Activated T-helper 9 cell treated with anti-CD3 and anti-CD28 coated beads, Interleukin-2, amount 50 U/mL, for 16 hours (primary cell): ENCODE measurements at places on chromosomes 5 and 9.

- DNase-seq, result no peak
These were observed 136.3 kb upstream of the SHB start for GRCh38 chr9:38205279-38205678.

GRCh38 chr5:143659599-143660238, 152.2 kb upstream of the HMHB1 start:
- no peak for DNase-seq

GRCh38 chr5:97193355-97193688, 10.3 kb upstream of the RIOK2 start:
- DNase-seq, result no peak

- DNase-seq, result no peak
These were observed 102.4 kb downstream of the VAV2 start for GRCh38 chr9:133889584-133890301.

DNA sequence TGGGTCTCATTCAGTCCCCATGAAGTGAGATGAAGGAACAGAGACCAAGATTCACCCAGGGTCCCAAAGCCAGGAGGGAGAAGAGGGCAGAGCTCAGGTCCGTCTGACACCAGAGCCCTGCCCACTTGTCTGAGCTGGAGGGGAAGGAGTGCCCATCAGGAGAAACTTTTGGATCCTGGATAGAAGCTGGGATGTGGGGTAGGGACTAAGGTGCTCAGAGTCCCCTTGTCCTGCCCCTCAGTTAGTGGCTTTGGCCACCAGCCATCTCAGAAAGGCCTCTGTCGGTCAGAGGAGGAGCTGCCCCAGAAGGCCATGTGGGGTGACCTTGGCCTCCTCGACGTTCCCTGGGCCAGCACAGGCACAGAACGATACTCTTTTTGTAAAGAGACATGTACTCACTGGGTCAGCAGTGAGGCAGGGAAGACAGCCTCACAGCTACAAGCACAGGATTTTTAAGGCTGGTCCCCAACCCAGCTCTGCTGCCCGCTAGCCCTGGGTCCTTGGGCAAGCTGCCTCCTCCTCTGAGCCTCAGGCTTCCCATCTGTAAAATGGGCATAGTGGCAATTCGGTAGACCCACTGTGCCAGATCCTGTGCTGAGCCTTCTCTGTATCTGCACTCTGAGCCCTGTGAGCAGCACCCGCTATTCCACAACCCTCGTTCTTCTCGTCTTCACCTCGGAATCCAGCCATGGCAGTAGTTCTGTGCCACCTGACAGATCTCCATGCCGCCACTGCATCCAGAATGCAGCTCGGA, 49.4 kb downstream of the C9orf50 start:
- DNase-seq, result no peak

- no peak for DNase-seq
These were observed 724 bp downstream of the NR2F1-AS1 start for GRCh38 chr5:93580063-93580926.

DNA sequence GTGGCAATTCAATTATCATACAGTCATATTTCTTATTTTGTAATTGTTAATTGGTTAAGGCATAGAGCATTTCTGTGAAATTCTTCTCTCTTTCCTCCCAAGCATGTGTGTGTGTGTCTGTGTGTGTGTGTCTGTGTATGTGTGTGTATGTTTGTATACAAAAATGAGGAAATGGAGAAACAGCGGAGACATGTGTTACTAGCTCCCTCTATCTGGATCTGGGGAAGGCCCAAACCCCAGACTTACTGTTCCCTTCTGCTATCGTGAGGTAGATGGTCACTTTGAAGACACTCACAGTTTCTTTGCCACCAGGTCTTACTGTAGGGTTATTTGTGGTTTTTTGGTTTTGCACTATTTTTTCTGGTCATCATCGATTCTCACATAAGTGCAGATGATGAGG, 11.4 kb upstream of the C5orf63 start:
- DNase-seq, result no peak

DNA sequence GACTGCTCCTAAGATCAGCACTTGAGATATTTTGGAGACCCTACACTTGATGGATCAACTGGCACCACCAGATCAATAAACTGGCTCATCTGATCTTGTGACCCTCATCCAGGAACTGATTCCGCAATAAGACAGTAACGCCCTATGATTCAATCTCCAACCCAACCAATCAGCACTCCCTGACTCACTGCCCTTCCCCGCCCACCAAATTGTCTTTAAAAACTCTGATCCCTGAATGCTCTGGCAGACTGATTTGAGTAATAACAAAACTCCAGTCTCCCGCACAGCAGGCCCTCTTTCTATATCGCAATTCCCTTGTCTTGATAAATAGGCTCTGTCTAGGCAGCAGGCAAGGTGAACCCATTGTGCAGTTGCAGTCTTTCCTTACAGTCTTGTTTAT, 677.0 kb downstream of the LRRC70 start:
- DNase-seq, result no peak

DNA sequence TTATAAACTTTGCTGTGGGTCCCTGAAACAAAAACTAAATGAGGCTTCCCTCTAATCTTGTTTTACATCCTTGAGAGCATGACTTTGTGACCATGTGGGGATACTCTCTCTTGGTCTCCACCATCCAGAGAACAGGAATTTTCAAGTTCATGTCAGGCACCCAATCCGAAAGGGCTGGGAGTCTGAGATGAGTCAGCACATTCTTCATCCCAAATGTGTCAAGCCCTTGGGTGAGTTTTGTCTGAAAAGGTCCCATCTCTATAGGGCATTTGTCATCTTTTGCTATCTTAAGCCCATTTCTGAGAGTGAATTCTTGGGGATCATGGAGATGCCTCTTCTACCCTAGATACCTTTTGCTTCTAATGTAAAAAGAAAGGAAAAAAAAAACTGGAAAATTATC, 26.9 kb upstream of the RAPGEF6 start:
- no peak for DNase-seq
